ENCODE measurements at places on chromosomes 7 and 10.

- DNase-seq, result no peak
These were observed 237.8 kb downstream of the KIAA1217 start for GRCh38 chr10:24446739-24447138.

- DNase-seq, result no peak
These were observed 768 bp upstream of the CPA1 start for GRCh38 chr7:130379532-130379920.

GRCh38 chr7:47435889-47436312 lies 146.0 kb downstream of the TNS3 start:
- DNase-seq, result peak; percentile 48

DNA sequence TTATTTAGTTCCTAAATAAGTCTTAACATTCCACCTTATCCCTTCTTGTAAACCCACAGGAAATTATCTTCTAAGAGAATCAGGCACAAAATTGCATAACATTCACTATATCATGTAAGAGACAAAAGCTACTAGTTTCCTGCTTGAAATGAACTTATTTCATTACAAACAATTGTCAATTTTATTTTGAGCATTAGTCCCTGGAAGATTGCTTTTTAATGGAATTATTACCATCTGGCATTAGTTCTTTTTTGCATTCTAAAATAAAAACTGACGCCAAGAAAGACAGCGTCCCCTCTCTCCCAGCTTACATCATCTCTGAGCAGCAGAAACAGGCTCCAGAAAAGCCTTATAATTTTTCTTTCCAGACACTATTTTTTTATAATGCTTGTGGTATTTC lies 121.8 kb downstream of the NOC3L start:
- no peak for DNase-seq

DNA sequence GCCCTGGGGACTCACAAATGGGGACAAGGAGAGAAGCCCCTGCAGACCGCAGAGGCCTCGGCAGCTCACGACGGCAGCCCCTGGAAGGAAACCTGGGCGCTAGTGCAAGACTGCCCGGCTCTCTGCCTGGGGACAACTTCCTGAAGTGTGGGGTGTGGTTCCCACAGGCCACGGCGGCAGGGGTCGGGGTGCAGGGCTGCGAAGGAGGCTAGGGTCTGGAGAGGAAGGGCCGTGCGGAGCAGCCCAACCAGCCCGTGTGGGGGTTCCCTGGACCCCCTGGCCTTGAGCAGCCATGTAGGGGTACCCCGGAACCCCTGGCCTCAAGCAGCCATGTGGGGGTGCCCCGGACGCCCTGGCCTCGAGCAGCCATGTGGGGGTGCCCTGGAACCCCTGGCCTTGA lies 19.5 kb downstream of the CFAP46 start:
- no peak for DNase-seq

- no peak for DNase-seq
These were observed 1.6 kb downstream of the FAM171A1 start for GRCh38 chr10:15369256-15370211.

GRCh38 chr7:19206721-19207120 lies 61.5 kb upstream of the FERD3L start:
- DNase-seq, result no peak

DNA sequence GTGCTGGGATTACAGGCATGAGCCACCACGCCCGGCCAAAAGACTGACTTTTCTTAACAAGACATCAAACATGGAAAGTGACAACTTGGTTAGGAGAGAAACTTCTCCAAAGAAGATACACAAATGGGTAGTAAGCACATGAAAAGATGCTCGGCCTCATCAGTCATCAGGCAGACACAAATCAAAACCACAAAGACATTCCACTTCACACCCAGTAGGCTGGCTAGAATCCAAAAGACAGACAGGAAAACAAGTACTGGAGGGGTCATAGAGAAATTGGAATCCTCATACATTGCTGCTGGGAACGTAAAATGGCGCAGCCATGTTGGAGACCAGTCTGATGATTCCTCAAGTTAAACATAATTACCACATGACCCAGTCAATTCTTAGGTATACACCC lies 16.4 kb downstream of the SEPHS1 start:
- DNase-seq, result no peak

DNA sequence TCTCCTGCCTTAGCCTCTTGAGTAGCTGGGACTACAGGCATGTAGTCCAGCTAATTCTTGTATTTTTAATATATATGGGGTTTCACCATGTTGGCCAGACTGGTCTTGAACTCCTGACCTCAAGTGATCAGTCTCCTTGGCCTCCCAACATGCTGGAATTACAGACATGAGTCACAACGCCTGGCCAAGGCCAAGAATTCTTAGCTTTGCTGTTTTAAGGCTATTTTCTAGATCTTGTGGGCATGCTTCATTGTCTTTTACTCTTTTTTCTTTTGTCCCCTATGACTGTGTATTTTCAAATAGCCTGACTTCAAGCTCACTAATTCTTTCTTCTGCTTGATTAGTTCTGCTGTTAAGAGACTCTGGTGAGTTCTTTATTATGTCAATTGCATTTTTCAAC lies 56.4 kb upstream of the TAS2R16 start:
- DNase-seq, result no peak

DNA sequence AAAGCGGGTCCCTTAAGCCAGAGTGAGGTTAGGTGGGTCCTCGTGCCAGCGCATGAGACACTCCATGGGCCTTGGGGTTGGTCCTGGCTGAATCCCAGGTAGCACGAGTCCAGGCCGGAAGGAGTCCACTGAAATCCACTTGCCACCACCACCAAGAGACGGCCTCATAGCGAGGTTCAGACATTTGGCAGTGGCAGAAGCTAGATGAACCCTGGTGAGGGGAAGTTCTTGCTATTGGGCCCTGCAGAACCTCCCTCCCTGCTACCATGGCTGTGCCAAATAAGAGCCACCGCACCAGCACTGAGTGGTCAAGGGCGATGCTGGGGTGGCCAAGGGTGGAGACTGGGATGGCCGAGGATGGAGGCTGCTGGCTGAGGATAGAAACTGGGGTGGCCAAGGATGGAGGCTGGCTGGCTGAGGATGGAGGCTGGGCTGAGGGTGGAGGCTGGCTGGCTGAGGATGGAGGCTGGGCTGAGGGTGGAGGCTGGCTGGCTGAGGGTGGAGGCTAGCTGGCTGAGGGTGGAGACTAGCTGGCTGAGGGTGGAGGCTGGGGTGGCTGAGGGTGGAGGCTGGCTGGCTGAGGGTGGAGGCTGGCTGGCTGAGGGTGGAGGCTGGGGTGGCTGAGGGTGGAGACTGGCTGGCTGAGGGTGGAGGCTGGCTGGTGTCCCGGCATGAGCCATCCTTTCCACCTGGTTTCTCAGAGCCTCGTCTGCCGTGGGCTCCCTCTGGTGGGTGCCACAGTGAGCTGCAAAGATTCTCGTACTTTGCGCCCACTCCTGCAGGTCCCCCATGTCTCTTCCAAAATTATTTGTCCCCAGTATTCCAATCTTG lies 88.2 kb downstream of the ELFN1 start:
- peak; percentile 19 for DNase-seq

DNA sequence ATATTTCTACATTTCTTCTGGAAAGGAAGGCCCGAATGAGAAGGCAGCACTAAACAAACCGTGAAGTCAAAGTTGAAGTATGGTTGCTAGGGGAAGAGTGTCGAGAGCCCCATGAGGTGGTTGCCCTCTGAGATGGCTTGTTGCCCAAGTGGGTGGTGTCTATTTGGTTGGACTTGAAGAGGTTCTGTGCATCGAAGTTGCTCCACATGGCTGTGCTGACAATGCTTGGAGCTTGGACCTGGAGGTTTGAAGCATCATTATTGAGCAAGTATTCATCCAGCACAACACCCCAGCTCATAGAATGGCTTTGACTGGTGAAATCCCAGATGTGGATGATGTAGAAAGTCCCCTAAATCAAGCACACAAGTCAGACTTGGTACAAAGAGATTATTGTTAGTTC lies 165.2 kb upstream of the CDCA7L start:
- DNase-seq, result no peak

DNA sequence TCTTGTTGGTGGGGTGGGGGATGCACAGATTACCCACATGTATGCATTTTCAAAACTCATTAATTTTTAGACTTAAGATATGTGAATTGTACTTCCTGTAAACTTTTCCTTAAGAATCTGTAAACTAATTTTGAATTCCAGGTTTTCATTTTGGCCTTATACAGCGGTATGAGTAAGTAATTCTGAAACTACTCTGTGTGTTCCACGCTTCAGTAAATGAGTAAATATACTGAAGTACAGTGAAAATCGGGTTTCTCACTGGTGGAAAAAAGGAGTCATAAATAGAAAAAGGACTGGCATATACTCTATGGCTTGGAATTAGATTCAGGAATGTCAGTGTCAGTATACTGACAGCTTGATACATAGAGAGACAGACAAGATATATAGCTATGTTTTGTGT lies 72.8 kb downstream of the CTTNBP2 start:
- no peak for DNase-seq

DNA sequence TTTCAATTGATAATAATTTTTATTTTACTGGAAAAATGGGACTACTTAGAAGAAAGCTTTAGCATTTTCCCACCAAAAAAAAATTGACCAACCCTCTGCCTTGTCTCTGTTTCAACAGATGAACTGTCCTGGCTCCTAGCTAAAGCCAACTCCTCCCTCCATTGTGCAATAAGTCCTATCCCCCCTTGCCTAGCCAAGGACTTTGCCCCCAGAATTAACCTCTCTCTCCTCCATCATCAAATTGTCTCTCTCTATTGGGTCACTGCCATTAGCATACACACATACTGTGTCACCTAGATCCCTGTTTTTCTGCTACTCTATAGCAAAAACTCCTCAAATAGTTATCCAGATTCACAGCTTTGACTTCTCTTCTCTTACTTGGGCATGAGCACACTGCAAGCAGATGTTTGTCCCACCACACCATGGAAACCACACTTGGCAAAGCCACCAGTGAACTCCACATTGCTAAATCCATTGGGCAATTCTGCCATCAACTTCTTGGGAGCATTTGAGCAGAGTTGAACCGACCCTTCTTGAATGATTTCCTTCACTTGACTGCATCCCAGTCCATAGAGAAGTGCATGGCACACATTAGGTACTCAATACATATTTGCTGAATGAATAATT lies 91.4 kb upstream of the NEBL start:
- DNase-seq, result no peak

- no peak for DNase-seq
These were observed 139.6 kb downstream of the PTPN20 start for GRCh38 chr10:47050618-47051455.

- no peak for DNase-seq
These were observed 12.0 kb upstream of the PARD3 start for GRCh38 chr10:34826857-34827766.

GRCh38 chr10:99370993-99371392 lies 41.8 kb downstream of the CNNM1 start:
- DNase-seq, result peak; percentile 15

GRCh38 chr7:45416846-45417245 lies 157.3 kb upstream of the ADCY1 start:
- DNase-seq, result peak; percentile 27

GRCh38 chr10:24718031-24718855 lies 5.4 kb downstream of the ARHGAP21 start:
- no peak for DNase-seq

- no peak for DNase-seq
These were observed 10.1 kb downstream of the LRRC18 start for GRCh38 chr10:48929413-48929990.

DNA sequence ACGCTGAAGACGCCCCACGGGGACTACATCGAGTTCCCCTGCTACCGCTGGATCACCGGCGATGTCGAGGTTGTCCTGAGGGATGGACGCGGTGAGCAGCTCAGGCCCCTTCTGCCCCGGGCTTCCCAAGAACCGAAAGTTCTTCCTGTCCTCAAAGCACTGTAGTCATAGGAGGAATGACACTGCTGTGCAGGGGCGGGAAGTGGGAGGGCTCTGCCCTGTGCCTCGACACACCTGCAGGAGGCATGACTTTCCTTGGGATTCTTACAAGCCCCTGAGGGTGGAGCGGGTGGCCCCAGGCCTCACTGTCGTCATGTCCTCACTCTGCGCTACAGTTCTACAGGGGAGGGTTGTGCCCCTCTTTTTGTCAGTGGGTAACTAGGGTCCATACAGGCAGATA lies 8.6 kb downstream of the ALOX5 start:
- DNase-seq, result no peak

GRCh38 chr10:28276384-28276783 lies 26.5 kb downstream of the MPP7 start:
- no peak for DNase-seq

DNA sequence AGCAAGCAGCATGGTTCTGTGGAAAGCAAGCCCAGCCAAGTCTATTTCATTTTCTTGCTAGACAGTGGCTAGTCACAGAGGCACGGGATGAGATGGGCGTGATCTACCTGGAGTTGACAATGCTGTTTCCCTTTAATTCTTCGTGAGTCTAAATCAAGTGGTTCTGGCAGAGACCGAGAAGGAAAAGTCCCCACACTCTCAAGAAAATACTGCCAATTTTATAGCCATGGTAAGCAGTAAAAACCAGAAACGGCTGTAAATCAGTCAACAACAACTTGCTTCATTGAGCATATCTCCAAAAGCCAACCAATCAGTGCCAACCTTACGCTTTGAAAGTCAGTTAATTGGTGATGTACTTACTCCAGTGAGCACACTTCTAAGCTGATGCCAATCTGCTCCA lies 223.4 kb downstream of the SEC23IP start:
- DNase-seq, result no peak

DNA sequence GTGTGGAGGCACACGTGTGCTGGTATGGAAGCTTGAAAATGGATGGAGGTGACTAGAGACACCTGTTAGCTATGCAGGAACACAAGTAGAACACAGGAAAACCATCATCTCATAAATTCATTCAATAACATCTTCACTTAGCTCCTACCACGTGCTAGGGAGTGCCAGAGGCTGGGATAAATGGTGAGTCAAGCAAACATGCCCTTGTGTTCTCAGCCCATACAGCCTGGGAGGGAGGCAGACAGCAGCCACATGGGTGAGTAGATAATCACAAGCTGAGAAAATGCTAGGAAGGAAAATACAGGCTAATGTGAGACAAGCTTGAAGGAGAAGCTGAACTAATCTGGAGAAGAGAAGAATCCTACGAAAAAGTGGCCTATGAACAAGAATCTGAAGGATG lies 468.0 kb upstream of the ZMIZ1 start:
- no peak for DNase-seq

DNA sequence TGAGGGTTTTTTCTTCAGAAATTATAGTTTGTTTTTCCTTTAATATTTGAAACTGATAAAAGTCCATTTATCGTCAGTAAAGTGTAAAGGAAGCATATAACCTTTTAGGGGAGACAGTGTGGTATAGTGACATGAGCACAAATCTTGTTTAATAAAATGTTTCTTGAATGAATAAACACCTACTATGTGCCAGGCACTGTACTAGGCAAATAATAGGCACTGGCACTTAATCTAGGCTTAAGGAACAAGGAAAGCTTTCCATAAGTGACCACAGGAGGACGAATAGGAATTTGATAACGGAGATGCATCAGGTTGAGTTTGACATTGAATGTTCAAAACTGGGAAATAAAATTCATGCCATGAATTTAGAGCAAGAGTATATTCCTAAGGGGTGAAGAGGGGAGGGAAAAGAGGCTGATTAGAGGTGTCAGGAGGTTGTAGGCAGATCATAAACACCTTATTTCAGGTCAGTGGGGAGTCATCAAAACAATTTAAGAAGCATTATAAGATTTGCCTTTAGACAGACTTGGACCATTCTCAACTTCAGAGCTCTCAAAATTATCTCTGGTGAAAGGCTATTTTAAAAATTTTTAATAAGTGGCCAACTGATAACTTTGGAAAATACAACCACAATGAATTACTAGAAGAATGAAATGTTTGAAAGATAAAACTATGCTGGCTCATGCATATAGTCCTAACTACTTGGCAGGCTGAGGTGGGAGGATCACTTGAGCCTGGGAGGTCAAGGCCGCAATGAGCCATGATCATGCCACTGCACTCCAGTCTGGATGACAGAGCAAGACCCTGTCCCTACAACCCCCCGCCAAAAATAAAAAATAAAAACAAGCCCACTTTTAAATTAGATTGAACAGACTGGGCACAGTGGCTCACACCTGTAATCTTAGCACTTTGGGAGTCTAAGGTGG lies 22.4 kb downstream of the RALA start:
- no peak for DNase-seq
